Germinal center (tissue), 1 donor: ENCODE measurements at places on chromosomes 7 and 10.
A peak's percentile ranks its signal among the peaks of the same experiment; 100 is the strongest.

DNA sequence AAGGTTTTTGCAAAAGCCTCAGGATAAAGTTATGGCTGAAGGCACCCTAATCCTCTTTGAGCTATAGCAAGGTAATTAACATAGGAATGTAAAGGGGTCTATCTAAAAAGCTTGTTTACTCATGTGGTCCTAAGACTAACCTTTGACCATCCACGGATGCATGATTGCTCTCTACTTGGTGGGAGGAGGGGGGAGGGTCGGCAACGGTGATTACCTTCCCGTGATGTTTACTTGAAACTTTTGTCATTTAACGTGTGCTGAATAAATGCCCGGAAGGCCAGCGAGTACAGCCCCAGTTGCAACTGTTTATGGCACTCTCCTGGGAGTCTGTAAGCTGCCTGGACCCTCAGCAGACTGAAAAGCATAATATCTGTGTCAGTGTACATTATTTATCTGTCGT, 78.9 kb upstream of the GPR22 start:
- DNase-seq, result no peak

GRCh38 chr7:94069162-94069739, 65.1 kb upstream of the BET1 start:
- peak; percentile 49 for DNase-seq

DNA sequence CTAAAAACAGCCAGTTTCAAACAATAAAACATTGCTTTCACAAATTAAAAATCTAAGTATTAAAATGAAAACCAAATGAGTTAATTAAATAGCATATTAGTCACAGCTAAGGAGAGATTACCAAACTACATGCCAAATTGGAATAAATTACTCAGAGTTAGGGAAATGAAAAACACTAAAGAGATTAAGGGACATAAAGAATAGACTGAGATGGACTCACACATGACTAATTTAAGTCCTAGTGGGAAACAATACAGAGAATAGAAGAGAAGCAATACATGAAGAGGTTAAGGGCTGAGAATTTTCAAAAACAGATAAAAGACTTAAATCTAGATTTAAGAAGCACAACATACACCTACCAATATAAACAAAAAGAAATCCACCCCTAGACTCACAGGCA, 110.6 kb downstream of the ZFAND4 start:
- DNase-seq, result no peak

- no peak for DNase-seq
Measured at GRCh38 chr7:135938563-135938962, 38.6 kb downstream of the MTPN start.

DNA sequence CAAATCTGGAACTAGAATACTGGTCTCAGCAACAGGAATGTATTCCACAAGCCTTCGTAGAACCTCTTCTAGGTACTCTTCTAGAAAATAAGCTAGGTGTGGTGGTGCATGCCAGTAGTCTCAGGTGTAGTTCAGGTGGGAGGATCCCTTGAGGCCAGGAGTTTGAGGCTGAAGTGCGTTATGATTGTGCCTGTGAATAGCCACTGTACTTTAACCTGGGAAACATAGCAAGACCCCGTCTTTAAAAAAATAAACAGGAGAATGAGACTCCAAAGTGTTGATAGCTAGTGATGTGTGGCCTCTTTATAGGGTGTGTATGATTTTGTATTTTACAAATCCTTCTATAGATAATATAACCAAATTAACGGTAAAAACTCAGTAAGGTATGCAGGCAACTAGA, 1.5 kb upstream of the ZNF775 start:
- DNase-seq, result no peak

DNA sequence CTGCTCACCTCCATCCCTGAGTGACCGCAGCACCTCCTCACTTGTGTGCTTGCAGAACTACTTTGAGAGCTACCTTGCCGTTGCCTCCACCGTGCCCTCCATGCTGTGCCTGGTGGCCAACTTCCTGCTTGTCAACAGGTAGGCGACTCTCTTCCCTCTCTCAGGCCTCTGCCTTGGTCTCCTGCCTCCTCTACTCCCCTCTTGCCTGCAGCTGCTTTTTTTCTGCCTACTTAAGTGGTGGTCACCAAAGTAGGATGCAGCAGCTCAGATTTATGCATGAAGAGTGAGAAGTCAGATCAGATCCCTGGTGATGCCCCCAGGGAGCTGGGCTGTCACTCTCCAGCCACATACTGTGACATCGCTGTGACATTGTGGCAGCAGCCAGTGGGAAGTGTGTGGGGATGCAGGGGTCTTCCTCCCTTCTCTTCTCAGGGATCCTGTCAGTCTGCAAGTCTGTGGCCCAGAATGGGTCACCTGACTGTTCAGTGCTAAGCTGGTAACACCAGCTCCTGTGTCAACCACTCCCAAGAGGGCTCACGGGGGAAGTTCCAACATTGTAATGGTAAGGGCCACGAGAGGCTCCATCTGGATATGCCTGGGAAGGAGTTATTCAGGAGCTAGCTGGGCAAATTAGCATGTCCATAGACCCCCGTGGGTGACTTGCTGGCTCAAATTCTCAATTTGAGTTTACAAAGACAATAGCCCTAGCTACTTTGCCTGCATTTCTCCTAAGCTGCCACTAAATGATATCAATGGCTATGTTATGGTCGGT, 25.3 kb downstream of the SLC29A3 start:
- no peak for DNase-seq

- DNase-seq, result no peak
Measured at GRCh38 chr7:80481196-80481884, 30.5 kb downstream of the GNAT3 start.
